Glomerular endothelial cell (primary cell): ENCODE measurements at places on chromosomes 12 and 14. TPM values are rescaled to one million over a fixed set of nuclear protein-coding genes. Genes with fewer than 3 reads are reported as not detected.

Gene SERPINA10
- total RNA-seq = not detected in 2 replicates

GRCh38 chr14:53055003-53055402 is 98.1 kb downstream of the DDHD1 start:
- peak; percentile 47 for DNase-seq

DNA sequence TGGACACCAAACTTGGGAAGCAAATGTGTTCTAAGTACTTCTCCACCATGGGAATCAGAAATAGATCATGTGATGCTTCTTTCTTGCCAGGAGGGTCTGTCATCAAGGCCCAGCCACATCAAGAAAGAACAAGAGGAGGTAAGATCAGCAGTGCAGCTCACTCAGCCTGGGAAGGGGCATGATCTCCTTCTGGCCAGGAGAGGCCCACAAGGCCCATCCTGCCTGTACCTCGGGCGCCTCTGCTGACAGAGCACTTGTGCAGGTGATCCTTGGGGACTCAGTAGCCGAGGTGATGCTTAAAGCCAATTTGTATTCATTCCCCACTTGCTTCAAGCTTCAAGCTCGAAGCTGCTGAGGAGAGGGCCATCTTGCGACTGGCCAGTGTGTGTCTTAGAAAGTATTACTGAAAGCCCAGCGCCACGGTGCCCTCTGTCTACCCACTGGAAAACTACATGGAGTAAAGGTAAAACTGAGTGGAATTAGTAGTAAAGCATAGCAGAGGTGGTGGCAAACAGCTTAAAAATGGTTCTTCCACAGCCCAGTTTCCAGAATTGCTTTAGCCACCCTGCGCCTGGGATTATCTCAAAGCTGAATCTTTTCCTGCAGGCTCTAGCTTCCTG is 26.2 kb downstream of the RTRAF start:
- no peak for DNase-seq

Gene CARMIL3
- total RNA-seq = 0.06 and 0.19 TPM in 2 replicates

GRCh38 chr14:104603711-104604401 is 716 bp downstream of the TMEM179 start:
- no peak for DNase-seq

- DNase-seq = no peak
Measured at GRCh38 chr12:52713960-52714886, 10.9 kb upstream of the KRT77 start.

Gene SCN8A
- total RNA-seq = 2.0 and 7.1 TPM in 2 replicates

GRCh38 chr12:65493913-65494245 is 215.4 kb downstream of the MSRB3 start:
- DNase-seq = no peak

Gene BATF
- total RNA-seq = not detected in 2 replicates

DNA sequence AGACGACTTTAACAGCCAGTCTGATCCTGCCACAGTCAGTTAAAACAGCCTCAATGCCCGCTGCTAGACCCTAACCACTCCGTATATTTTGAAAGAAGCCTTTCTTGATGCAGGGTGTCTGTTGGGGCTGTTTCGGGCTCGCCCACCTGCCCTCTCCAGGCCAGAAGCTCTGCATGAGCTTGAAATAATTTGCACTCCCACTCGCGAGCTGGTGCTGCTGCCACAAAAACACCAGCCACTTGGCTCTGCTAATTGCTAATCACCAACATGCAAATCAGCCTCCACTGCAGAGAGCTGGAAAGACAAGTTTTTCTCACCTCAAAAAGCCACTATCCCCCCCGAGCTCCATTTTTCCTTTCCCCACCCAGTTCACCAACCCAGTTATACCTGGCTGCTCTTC is 15.5 kb downstream of the BAZ2A start:
- DNase-seq = no peak

DNA sequence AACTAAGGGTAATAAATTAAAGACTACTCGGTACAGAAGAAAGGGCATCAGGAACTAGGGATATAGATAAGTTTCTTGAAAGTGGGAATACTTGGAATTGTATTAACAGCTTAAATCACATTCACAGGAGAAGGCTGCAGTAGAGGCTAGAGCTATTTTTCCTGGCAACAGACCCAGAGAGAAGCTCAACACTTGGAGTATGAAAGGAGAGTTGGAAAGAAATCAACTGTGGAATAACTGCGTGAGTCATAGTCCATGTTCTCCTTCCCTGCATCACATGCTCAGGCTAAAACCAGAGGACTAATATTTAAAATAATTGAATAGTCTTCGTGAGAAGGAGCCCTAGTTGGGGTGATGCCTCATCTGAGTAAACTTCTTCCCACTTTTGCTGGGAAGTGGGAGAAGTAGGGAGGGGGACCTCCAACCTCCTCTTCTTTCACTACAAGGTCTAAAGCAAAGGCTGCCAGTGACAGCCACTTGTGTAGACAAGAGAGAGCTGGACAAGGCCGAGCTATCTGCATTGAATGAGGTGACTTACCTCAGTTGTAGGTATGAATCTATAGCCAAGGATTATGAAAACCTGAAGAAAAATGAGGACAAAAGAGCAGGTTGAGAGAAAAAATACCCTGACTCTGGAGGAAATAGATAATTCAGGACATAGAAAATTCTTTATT is 32.7 kb downstream of the DYRK2 start:
- DNase-seq = peak; percentile 39

Gene MDGA2
- total RNA-seq = 0.12 and 1.1 TPM in 2 replicates

DNA sequence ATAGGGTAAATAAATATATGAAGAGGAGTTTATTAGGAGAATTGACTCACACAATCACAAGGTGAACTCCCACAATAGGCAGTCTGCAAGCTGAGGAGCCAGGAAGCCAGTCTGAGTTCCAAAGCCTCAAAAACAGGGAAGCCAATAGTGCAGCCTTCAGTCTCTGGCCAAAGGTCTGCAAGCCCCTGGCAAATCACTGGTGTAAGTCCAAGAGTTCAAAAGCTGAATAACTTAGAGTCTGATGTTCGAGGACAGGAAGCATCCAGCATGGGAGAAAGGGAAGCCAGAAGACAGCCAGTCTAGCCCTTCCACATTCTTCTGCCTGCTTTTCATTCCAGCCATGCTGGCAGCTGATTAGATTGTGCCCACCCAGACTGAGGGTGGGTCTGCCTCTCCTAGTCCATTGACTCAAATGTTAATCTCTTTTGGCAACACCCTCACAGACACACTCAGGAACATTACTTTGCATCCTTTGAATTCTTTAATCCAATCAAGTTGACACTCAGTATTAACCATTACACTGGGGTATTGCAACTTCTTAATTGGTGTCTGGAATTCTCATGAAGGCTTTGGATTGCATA is 736.5 kb upstream of the LMO3 start:
- no peak for DNase-seq

GRCh38 chr12:41967668-41968500 is 176.8 kb downstream of the GXYLT1 start:
- peak; percentile 22 for DNase-seq

DNA sequence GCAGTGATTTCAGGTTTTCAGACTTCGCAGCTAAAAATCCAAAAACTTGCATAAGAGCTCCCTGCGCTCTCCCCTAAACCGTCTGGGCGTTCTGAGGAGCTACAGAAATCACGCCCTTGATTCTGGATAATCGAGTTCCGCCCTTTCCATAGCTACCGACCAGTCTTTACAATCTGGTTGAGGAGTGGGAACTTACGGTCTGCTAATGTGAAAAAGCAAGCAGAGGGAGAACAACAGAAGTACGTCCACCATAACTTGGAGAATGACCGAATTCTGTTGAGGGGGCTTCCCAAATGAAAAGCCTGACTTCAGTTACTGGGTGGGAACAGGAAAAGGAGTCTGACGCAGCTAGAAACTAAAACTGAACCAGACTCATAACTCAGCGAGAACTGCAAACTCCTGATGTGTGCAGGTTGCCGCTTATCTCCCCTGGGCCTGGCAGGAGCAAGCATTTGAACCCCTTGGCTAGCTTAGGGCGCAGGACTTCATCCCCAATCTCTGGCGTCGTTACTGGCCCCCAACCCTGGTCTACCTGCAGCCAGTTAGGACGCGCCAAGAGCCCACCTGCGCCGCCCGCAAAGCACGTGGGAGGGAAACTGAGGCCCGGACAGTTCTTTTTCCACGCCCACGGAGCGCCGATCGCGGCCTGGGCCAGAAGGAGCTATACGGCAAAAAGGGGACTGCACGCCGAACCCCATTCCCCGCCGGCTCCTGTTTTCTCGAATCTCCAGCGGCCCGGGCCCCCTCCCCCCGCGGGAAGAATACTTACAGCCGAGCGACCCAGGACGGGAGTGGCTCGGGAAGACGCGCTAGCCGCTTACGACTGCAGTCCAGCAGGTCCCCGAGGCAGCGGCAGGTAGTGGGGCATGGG is 838 bp downstream of the LRIG3 start:
- no peak for DNase-seq

- no peak for DNase-seq
Measured at GRCh38 chr14:96118391-96118790, 79.2 kb downstream of the C14orf132 start.

- DNase-seq = no peak
Measured at GRCh38 chr12:117046011-117046369, 53.2 kb downstream of the TESC start.

DNA sequence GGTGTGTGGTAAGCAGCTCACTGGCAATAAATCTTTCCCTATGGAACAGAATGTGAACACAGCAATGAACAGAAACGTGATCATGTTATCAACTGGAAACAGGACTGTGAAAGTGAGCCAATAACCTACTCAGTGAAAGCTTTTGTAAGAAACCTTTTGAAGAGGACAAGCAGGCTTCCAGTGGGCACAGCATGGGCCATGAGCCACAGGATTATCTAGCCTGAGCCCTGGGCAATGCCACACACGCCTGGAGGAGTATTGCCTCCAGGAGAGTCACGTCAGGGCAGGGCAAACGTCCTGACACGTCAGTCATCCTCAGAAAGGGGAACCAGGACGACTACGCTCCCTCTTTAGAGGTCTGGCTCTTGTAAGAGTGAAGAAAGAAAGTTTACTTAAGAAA is 32.3 kb downstream of the NRDE2 start:
- DNase-seq = no peak

DNA sequence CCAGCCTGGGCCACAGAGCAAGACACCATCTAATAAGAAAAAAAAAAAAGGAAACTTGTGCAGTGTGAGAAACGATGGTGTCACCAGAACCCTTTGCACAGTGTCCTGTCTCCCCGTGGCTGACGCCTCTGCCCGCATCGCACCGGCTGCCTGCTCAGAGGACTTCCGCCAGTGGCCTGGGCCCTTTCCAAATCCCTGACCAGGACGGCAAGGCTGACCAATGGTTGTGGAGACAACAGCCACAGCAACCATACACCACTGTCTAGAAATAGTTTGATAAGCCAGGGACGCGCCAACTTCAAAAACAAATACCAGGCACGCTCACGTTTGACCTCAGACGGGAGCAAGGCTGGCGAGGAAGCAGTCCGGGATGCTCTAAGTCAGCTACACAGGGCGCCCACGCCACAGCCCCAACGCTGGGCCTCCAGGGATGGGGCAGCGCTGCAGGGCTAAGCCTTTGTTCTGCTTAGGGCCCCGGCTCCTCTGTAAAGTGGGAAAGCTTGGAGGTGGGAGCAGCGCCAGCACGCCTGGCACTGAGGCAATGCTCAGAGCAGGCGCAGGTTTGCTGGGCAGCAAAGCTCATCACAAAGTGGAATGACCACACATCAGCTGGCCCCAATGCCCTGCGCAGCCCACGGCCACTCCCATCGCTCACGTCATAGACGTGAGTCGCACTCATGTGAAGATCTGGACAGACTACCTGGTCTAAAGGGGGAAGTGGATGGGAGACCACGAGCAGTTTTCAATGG is 12.5 kb downstream of the PGAM5 start:
- no peak for DNase-seq

DNA sequence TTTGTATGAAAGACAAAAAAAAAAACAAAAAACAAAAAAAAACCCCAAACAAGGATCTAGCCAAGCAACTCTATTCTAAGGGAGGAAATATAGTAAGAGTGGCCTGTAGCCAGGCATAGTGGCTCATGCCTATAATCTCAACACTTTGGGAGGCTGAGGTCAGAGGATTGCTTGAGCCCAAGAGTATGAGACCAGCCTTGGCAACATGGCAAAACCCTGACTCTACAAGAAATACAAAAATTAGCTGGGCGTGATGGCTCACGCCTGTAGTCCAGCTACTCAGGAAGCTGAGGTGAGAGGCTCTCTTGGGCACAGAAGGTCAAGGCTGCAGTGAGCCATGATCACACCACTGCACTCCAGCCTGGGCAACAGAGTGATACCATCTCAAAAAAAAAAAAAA is 47.9 kb downstream of the TMEM117 start:
- DNase-seq = no peak

Gene B4GALNT3
- total RNA-seq = 0.44 and 0.64 TPM in 2 replicates

Gene KCNK13
- not detected in 2 replicates for total RNA-seq

DNA sequence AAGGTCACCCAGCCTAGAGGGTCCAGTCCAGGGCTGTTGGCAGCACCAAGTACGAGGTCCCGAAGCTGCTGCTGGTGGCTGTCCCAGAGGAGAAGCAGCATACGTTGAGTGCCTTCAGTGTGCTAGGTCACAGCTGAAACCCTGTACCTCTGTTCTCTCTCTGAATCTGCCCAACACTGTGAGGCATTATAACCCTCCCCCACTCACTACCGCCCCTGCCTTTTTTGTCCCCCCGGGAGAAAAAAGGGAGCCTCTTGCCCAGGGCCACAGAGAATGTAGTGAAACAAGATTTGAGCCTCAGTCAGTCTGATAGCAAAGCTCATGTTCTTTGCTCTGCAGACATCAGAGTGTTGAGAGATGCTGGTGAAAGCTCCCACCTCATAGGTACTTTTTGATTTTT is 53.4 kb downstream of the PPP2R5C start:
- no peak for DNase-seq

DNA sequence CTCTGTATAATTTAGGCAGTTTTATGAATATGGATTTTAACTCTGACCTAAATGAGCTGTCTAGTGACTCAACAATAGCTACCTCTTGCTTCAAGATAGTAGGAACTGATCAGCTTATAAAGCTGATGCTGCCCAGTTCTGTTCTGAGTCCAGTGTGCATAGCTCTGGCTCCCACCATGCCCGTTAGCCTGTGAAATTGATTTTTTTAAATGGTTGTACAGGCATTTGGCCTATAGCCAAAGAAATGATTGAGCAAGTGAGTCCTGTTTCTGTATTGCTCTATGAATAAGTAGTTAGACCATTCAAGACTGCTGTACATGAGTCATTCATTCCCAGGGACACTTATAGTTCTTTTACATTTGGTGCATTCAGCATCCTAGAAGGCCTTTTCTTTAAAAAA is 36.4 kb downstream of the SAMD4A start:
- no peak for DNase-seq
